Activated CD4-positive, alpha-beta memory T cell treated with anti-CD3 and anti-CD28 coated beads, Interleukin-2, amount 10 ng/mL, durations not matched to agents 7 days and 5 days (primary cell): ENCODE measurements at places on chromosomes 1 and 21. TPM values are rescaled to one million over a fixed set of nuclear protein-coding genes. Genes with fewer than 3 reads are reported as not detected.

The DPT gene
- total RNA-seq: not detected

The GPN2 gene
- total RNA-seq: 29.4 TPM

The RUNX3 gene
- 177 TPM for total RNA-seq

The NECTIN4 gene
- total RNA-seq: not detected

The FAM72B gene
- total RNA-seq: 28.9 TPM

The C1QA gene
- not detected for total RNA-seq

The PLA2G2D gene
- total RNA-seq: not detected

The ACTN2 gene
- not detected for total RNA-seq

- H3K27ac ChIP-seq: no peak overlapping the region
- H3K36me3 ChIP-seq: no peaks in the 10 kb centered on the region
- DNase-seq: no peak
- no peaks in the 10 kb centered on the region for H3K27me3 ChIP-seq
Observed at GRCh38 chr1:37085393-37085792, 51.1 kb upstream of the GRIK3 start.

DNA sequence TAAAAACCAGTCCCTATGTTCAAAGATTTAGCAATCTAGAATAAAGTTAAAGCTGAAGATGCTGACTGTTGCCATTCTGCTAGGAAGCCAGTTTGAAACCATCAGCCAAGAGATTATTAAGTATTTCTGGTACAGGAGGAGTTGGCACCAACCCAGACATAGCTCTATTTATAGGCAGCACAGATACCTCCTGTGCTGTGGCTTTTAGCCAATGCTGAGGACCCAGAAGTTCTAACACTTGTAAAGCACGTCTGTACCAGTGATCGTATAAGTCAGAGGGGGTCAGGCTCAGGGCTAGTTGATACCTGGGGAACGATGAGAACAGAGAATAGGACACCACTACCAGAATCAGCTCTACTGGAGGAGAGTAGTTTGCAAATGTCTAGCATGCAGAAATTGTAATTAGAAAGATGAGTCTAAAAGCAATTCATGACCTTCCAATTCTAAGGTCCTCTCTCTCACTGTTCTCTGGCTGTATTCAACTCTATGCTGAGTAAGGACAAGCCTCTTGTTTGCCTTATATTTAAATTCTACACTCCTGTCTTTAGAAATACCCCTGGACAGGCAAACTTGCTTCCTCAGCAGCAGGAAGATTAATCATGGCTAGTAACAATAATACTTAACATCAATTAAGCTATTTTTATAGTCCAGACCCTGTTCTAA lies 96.8 kb upstream of the PALMD start:
- no peaks in the 10 kb centered on the region for H3K36me3 ChIP-seq
- H3K4me1 ChIP-seq: peaks cover 8% of the 10 kb centered on the region
- H3K27ac ChIP-seq: no peak overlapping the region
- no peak for DNase-seq

DNA sequence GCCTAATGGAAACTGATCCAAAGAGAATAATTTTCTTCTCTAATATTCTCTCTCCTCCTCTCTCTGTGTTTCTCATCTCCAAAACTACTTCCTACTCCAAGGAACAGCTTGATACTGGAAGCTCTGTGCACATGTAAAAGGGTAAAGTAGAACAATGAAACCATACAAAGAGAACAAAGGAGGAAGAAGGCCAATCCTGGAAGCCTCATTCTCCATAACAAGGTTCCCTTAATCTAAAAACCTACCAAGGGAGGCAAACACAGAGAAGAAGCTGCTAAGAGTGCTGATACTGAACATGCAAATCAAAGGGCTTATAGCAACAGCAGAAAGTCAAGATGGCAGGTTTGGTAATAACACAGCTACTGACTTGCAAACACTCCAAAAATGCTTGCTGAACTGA lies 44.4 kb downstream of the SIPA1L2 start:
- H3K27ac ChIP-seq: no peak overlapping the region
- H3K4me3 ChIP-seq: no peak overlapping the region
- peaks cover 19% of the 10 kb centered on the region for H3K4me1 ChIP-seq
- peaks cover 5% of the 10 kb centered on the region for H3K36me3 ChIP-seq
- DNase-seq: no peak
- no peaks in the 10 kb centered on the region for H3K27me3 ChIP-seq

- H3K27me3 ChIP-seq: peaks cover 63% of the 10 kb centered on the region
- no peak for DNase-seq
- H3K36me3 ChIP-seq: no peaks in the 10 kb centered on the region
- no peak overlapping the region for H3K4me3 ChIP-seq
- no peaks in the 10 kb centered on the region for H3K4me1 ChIP-seq
Observed at GRCh38 chr1:204960306-204961125, 82.5 kb upstream of the CNTN2 start.

- DNase-seq: peak; percentile 79
- H3K27me3 ChIP-seq: no peaks in the 10 kb centered on the region
- H3K27ac ChIP-seq: peak overlapping the region; percentile 89
- peak overlapping the region; percentile 86 for H3K4me3 ChIP-seq
- peaks cover 65% of the 10 kb centered on the region for H3K4me1 ChIP-seq
- H3K36me3 ChIP-seq: peaks cover 33% of the 10 kb centered on the region
Observed at GRCh38 chr1:40709100-40709801, 17.7 kb downstream of the NFYC start.

DNA sequence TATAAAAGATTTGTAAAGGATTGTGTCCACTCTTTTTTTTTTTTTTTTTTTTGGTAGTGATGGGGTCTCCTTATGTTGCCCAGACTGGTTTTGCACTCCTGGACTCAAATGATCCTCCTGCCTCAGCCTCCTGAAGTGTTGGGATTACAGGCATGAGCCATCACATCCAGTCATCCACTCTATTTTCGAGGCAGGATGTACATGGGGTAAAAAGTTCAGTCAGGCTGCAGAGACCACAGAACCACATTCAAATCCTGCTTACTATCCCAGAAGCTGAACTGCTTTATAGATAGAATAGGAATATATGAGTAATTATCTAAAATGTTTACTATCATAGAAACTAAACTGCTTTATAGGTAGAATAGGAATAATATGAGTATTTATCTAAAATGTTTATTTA lies 26.0 kb upstream of the KCNK2 start:
- no peak overlapping the region for H3K4me3 ChIP-seq
- no peaks in the 10 kb centered on the region for H3K36me3 ChIP-seq
- no peak for DNase-seq
- no peaks in the 10 kb centered on the region for H3K27me3 ChIP-seq
- no peaks in the 10 kb centered on the region for H3K4me1 ChIP-seq

- no peaks in the 10 kb centered on the region for H3K27me3 ChIP-seq
- peaks cover 86% of the 10 kb centered on the region for H3K4me1 ChIP-seq
- H3K36me3 ChIP-seq: peaks cover 22% of the 10 kb centered on the region
- DNase-seq: no peak
- H3K27ac ChIP-seq: no peak overlapping the region
- H3K4me3 ChIP-seq: no peak overlapping the region
Observed at GRCh38 chr21:34941162-34941561, 107.9 kb downstream of the RUNX1 start.

GRCh38 chr1:54299037-54299436 lies 99.1 kb downstream of the MRPL37 start:
- H3K27me3 ChIP-seq: no peaks in the 10 kb centered on the region
- H3K4me3 ChIP-seq: no peak overlapping the region
- peaks cover 26% of the 10 kb centered on the region for H3K4me1 ChIP-seq
- H3K36me3 ChIP-seq: no peaks in the 10 kb centered on the region

DNA sequence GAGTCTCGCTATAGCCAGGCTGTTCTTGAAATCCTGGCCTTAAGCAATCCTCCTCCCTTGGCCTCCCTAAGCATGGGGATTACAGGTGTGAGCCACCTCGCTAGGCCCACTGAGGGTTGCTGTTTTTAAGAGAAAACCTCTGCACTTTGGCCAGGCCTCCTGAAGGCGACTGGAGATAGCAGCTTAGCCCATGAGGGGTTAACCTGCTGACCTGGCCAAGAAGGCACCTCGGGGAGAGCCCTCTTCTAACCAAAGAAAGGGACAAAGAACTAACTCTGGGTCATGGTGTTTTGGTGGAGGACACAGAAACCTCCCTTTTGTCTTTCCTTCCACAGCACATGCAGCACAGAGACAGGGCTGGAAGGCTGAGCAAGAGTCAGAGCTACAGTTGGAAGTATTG lies 17.7 kb upstream of the KNCN start:
- no peak overlapping the region for H3K4me3 ChIP-seq
- peaks cover 46% of the 10 kb centered on the region for H3K36me3 ChIP-seq
- no peak overlapping the region for H3K27ac ChIP-seq

DNA sequence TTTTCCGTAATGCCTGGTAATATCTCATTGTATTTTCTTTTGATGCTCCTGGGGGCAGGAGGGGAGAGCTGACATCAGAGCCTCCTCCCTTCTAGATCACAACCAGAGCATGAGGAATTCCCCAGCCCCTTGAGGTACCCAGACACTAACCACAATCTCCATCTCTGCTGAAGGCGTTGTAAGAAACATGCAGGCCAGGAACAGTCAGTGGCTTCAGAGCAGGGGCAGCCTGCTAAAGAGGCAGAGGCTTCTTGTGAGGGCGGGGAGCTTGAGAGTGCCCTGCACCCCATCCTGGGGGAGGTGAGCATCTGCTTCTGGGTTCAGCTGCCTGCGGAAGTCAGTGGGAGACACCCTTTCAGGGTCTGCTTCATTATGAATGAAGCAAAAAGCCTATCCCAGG lies 19.0 kb downstream of the MAPKAPK2 start:
- peaks cover 85% of the 10 kb centered on the region for H3K4me1 ChIP-seq
- H3K27ac ChIP-seq: peak overlapping the region; percentile 69
- H3K4me3 ChIP-seq: no peak overlapping the region
- DNase-seq: peak; percentile 52

- H3K4me3 ChIP-seq: no peak overlapping the region
- no peaks in the 10 kb centered on the region for H3K27me3 ChIP-seq
- H3K36me3 ChIP-seq: no peaks in the 10 kb centered on the region
- DNase-seq: no peak
- no peaks in the 10 kb centered on the region for H3K4me1 ChIP-seq
- H3K27ac ChIP-seq: no peak overlapping the region
Observed at GRCh38 chr1:222331340-222331739, 216.6 kb downstream of the HHIPL2 start.

GRCh38 chr1:229066591-229066990 lies 204.3 kb upstream of the RAB4A start:
- H3K4me1 ChIP-seq: peaks cover 25% of the 10 kb centered on the region
- DNase-seq: no peak
- no peak overlapping the region for H3K4me3 ChIP-seq
- peaks cover 11% of the 10 kb centered on the region for H3K27me3 ChIP-seq
- H3K27ac ChIP-seq: no peak overlapping the region
- H3K36me3 ChIP-seq: no peaks in the 10 kb centered on the region

GRCh38 chr21:30491963-30492428 lies at the start of gene KRTAP19-3:
Gene KRTAP19-3 (minus strand): TSS chr21:30492013. CDS start chr21:30491957, 56 bp downstream.
- DNase-seq: no peak
- H3K4me3 ChIP-seq: no peak within 1 kb of the TSS
- H3K27me3 ChIP-seq: no peaks in the 10 kb centered on the region
- no peaks in the 10 kb centered on the region for H3K4me1 ChIP-seq
- H3K27ac ChIP-seq: no peak within 1 kb of the TSS

DNA sequence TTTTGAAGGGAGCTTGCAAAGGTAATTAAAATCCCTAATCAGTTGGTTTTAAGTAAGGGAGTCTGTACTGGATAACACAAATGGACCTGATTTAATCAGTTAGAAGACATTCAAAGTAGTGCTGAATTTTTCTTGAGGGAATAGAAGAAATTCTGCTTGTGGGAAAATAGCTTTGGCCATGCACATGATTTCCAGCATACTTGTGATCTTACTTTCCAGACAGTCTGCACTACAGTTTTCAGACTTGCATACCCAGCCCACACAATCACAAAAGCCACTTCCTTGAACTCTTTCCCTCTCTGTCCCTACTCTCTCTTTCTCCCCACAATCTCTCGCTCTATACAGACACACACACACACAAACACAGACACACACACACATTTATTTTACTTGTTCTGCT lies 852.1 kb downstream of the PLA2G4A start:
- H3K27ac ChIP-seq: no peak overlapping the region
- DNase-seq: no peak
- no peak overlapping the region for H3K4me3 ChIP-seq
- H3K4me1 ChIP-seq: no peaks in the 10 kb centered on the region

GRCh38 chr1:203638950-203639349 lies 12.3 kb downstream of the ATP2B4 start:
- peaks cover 81% of the 10 kb centered on the region for H3K36me3 ChIP-seq
- no peaks in the 10 kb centered on the region for H3K27me3 ChIP-seq
- no peak overlapping the region for H3K4me3 ChIP-seq
- no peak for DNase-seq
- peak overlapping the region; percentile 49 for H3K27ac ChIP-seq

DNA sequence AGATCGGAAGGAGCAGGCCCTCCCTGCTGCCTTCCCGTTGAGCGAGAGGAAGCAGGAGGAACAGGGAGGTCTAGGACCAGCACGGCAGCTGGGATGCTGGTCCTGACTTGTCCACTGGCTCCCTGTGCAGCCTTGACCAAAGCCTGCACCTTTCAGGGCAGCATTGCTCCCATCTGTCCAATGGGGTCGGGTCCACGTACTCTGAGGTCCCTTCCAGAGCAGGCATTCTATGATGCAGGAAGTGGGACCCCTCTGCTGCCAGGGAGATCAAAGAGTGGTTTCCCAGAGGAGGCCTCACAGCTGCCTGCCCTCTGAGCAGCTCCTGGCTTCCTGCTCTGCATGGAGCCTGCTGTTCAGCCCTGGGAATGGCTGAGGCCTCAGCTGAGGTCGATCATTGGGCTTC lies 21.7 kb upstream of the ZNF362 start:
- H3K4me3 ChIP-seq: no peak overlapping the region
- H3K4me1 ChIP-seq: peaks cover 18% of the 10 kb centered on the region
- no peaks in the 10 kb centered on the region for H3K36me3 ChIP-seq
- DNase-seq: no peak
- peaks cover 4% of the 10 kb centered on the region for H3K27me3 ChIP-seq

GRCh38 chr1:202170726-202171125 lies 10.3 kb upstream of the PTPN7 start:
- H3K27me3 ChIP-seq: no peaks in the 10 kb centered on the region
- no peak for DNase-seq
- H3K4me1 ChIP-seq: peaks cover 23% of the 10 kb centered on the region
- no peak overlapping the region for H3K4me3 ChIP-seq
- H3K27ac ChIP-seq: no peak overlapping the region

DNA sequence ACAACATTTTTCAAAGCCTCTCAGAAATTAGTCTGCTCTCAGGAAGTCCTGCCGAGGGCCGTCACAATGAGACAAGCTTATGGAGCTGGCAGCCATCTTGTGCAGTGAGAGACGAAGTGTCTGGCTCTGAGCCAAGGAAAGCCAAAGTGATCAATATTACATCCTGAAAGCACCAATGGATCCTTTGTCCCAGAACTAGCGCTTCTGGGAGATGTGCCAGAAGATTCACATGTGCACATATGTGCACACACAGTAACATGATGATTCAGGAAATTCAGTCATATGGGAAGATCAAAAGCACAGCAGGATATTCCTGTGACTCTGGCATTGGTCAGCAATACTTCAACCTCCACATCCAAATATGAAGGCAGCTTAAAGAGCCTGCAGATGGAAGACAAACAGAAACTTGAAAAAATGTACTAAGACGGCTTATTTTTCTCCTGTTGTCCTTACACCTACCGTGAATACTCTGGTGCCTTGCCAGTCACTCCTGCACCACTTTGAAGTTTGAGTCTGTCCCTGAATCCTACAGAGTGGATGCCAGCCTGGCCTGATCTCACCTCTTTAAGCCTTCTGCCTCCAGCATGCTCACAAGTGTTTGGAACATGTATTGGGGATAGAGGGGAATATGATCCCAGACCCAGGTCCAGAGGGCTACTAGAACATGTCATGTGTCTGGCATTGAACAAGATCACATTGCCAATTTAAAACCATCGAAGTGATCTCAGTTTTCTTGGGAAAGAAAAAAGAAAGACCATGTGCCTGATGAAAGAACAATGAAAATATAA lies 44.5 kb upstream of the PRRX1 start:
- no peak for DNase-seq
- no peaks in the 10 kb centered on the region for H3K4me1 ChIP-seq
- H3K36me3 ChIP-seq: no peaks in the 10 kb centered on the region
- H3K27me3 ChIP-seq: peaks cover 2% of the 10 kb centered on the region
- H3K4me3 ChIP-seq: no peak overlapping the region
- H3K27ac ChIP-seq: no peak overlapping the region
